ENCODE measurements at places on chromosomes 4 and X. TPM values are rescaled to one million over a fixed set of nuclear protein-coding genes. Genes with fewer than 3 reads are reported as not detected.

DNA sequence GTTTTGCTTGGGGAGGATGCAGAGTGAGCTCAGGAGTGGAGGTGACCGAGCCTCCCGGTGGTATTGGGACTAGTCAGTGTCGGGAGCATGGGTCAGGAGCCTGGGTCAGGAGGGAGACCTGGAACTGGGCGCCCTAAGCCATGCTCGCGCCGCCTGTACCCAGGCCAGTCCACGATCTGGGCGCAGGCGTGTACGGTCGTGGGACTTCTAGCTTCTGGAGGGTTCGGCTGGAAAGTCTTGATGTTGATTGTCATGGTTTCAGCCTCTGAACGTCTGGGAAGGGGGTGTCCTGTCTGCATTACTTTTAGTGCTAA, 244 bp downstream of the EIF2S3 start:
- no peak for DNase-seq

GRCh38 chr4:76594173-76594572, 159.1 kb downstream of the SHROOM3 start:
- no peak for DNase-seq

GRCh38 chrX:138946926-138947325, 235.4 kb upstream of the FGF13 start:
- no peak for DNase-seq

HSD17B13 gene
- total RNA-seq, result 0.40 TPM

MAD2L1 gene
- total RNA-seq, result 0.95 TPM

STATH gene
- not detected for total RNA-seq

USP38 gene
- total RNA-seq, result 12.9 TPM
